Stimulated activated memory B cell treated with anti-CD40 and anti-IgM and Interleukin-4, amounts not matched to agents 10 μg/mL and 1 μg/mL and 100 μg/mL, for 72 hours (primary cell): ENCODE measurements at places on chromosomes 4 and X.

DNA sequence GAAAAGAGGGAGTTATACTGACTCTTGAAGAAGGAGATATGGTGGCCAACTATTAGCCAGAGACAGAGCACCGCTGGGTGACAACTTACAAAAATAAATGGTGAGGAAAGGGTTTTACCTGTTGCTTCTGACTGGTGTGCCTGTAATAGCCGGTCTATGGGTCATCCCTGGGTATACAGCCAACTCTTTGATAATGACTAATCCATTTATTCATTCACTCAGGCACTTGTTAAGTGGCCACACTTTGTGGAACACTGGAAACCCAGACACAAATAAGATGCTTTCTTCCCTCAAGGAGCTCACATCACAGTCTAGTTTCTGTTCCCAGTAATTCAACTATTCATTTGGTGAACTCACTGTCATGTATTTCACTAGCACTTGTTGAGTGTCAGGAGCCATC is 13.2 kb upstream of the CAPN6 start:
- ATAC-seq, result no peak

DNA sequence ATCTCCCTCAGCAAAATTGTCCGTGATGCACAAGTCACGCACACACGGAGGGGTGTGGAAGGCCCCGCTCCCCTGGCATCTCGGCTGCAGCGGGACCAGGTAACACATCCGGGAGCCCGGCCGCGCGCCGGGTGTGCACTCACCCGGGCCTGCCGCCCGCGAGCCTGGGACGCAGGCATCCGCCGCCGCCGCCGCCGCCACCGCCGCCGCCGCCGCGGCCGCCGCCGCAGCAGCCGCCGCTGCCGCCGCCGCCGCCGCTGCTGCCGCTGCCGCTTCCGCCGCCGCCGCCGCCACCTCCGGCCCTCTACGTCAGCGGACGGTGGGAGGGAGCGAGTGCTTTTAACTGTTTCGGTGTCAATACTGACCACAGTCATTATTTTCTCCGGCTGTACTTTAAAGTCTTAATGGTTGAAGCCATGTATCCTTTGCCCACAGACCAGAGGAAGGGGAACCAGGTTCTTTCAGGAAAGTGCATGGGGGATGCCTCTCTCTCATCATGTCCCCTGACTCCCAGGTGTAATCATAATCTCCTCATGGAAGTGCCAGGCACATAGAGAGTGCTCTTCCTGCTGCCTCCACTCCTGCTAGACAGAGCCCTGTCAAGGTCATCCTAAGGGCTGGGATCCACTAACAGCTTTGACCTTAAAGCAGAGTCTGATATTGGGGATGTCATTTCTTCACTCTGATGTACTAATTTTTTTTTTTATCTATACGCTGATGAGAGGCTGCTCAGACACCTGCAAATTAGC is 38.0 kb downstream of the MAGEE2 start:
- ATAC-seq, result peak; percentile 83

- ATAC-seq, result no peak
Observed at GRCh38 chr4:804804-805203, 21.1 kb downstream of the CPLX1 start.

GRCh38 chr4:41205854-41206460 is 8.4 kb downstream of the APBB2 start:
- no peak for ATAC-seq

DNA sequence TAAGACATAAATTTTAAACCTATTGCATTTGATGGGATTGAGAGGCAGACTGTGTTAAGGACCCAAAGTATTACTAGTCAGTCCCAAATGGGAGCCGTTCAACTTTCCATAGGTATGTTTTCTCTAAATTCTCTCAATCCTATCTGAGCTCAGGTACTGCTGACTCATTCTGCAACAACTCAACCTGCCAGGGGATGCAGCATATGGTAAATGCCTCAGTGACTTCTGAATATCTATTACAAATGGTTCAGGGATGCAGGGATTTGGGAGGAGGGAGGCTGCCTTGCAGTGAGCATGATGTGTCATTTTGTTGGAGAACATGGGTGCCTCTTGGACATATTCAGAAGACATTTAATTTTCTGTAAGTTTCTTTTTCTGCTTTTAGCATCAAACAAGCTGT is 97.3 kb downstream of the HDAC8 start:
- ATAC-seq, result no peak

- peak; percentile 87 for ATAC-seq
Observed at GRCh38 chr4:185734214-185734613, 77.8 kb downstream of the SORBS2 start.

DNA sequence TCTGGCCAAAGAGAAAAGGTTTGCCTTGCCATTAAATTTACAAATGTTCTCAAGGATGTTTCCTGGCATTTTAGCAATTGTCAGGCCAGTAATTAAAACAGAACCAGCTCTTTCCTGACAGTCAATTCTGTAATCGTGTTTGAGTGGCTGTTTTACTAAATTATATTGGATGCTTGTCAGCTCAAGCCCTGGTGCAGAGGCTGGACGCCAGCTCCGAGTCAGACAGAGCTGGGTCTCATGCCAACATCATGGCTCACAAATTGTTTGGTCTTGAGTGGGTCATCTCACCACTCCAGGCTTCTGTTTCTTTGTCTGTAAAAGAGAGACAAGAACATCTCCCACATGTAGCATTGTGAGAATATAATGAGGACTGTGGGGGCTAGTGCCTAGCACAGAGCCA is 190.3 kb upstream of the PSAPL1 start:
- no peak for ATAC-seq

DNA sequence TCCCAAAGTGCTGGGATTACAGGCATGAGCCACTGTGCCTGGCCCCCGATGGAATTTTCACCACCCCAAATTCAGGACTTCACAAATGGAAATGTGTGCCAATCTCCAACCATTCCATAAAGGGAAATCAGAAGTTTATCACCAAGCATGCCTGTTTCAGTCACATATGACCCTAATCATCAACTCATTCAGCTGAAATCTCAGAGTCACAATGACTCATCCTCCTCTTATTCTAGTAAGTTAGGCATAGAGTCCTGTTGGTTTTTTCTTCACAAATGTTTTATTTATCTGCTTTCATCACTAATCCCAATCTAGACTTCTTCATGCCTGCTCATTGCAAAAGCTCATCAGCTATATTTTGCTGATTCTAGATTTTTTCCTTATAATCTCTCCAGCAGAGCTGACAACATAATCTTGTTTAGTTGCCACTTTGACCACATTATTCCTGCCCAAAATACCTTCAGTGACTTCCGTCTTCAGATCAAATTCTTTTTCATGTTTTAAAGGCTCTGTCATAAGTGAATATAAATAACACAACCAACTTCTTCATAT is 83.3 kb downstream of the SLC7A11 start:
- no peak for ATAC-seq

DNA sequence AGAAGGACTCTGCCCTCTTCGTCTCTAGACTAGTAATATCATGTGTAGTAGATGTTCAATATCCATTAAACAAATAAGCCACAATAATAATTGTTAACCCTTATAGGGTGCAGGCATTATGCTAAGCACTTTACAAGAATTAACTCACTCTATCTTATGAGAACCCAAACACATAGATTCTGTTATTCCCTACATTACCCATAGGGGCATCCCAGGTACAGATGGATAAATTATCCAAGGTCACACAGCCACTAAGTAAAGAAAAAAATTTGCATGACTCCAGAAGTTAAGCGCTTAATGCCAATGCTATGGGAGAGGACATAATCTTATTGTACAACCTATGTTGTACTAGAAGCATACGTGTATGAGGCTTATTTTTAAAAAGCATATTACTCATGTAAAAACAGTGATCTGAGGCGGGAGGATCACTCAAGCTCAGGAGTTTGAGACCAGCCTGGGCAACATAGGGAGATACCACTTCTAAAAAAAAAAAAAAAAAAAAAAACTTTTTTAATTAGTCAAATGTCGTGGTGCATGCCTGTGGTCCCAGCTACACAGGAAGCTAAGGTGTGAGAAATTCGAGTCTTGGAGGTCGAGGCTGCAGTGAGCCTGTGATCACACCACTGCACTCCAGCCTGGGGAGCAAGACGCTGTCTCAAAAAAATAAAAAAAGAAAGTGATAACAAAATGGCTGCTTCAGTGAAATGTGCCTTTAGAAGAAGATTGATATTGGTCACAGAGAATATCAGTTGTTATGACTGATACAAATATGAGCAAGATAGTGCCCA is 13.6 kb downstream of the LDB2 start:
- no peak for ATAC-seq

DNA sequence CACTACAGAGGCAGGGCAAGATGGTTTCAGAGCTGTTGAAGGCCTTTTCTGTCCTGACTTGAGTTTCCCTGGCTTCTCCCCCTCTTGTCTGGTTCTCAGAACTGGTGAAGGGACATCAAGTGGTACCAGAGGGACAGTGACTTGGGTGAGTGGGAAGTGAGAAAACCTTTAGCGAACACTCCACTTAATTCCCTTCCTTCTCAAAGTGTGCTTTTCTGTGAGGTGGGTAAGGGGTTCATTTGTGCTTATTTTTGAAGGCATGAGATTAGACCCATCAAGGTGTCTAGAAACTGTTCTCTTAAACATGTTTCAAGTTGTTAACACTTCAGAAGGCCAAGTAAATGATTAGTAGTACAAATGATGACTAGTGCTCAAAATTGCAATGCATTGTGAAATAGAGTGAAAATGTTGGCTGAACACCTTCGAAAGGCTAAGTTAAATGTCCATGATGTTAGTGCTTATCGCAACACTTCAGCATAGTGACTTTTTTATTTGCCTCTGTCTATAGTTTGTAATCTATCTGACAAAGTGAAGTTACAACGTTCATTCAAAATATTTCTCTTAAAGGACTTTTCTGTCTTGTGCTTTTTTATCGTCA is 2.8 kb downstream of the AREG start:
- no peak for ATAC-seq

GRCh38 chrX:20513185-20513584 is 246.5 kb upstream of the RPS6KA3 start:
- no peak for ATAC-seq

- no peak for ATAC-seq
Observed at GRCh38 chr4:177555007-177555574, 112.9 kb upstream of the AGA start.

DNA sequence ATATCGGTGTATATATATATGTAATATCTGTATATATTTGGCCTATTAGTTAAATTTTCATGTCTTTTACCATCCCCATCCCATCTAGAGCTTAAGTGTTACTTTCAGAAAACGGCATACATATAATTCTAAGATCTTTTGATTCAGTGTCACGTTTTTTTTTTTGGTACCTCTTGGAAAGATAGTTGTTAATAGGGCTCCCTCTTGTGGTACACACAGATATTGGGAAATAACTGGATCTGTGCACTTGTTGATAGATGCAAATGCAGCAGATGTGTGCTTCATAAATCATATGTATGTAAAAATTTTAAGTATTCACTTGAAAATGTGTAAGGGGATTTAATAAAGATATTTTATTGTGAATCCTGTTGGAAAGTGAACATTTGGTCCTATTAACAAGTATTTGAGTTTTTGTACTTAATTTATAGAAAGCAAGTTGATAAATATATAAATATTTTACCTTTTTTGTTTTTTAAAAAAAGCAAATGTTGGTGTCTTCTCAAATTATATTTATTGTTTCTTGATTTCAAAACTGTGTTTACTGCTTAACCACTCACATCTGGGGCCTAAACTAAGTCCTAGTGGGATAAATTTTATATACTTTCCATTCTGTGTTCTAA is 74.7 kb downstream of the PAQR3 start:
- ATAC-seq, result no peak

DNA sequence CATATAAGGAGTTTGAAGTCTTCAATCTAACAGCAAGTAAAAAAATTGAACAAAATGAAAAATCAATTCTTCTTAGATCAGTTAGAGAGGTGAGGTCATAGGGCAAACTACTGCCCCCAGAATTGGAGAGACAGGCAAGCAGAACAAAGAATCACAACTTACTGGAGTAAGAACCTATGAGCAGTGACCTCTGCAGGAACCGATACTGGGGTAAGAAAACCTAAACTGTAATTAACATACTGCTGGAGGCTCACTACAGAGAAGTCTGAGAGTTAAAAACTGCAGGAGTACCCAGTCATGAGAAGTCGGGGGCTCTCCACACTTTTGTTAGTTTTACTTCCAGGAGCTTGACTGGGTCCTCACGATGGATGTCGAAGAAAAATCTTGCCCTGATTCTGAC is 16.0 kb downstream of the CLDN22 start:
- ATAC-seq, result no peak

- ATAC-seq, result no peak
Observed at GRCh38 chr4:57287687-57288604, 177.8 kb upstream of the IGFBP7 start.

DNA sequence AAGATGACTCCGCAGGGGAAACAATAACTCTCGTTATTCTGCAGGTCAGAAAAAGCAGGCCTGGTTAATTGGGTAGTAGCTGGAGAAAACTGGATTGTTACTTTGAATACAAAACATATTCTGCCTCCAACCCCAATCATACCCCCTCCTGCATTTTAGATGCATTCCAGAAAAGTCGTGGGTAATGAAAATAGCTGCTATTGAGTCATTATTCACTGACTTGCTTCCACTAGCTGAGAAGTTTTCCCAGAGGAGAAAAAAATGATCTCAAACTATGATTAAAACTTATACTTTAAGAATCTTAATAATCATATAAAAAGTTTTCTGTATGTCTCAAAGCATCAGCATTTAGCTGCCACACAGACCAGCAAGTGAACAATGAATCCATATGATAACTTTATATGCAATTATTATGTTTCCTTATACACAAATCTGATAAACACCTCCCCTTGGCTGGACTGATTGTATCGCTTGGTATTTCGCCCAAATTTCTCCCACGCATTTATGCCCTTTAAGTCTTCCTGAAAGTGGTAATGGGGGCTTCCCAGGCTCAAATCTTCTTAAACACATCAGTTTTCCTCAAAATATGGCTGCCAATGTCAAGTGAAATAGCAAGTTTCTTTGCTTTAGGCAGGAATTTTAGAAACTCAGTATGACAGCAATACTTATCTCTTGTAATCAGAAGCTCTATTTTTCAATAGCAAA is 181.0 kb downstream of the LDB2 start:
- no peak for ATAC-seq

- ATAC-seq, result peak; percentile 16
Observed at GRCh38 chr4:109131559-109131958, 170.9 kb downstream of the COL25A1 start.

DNA sequence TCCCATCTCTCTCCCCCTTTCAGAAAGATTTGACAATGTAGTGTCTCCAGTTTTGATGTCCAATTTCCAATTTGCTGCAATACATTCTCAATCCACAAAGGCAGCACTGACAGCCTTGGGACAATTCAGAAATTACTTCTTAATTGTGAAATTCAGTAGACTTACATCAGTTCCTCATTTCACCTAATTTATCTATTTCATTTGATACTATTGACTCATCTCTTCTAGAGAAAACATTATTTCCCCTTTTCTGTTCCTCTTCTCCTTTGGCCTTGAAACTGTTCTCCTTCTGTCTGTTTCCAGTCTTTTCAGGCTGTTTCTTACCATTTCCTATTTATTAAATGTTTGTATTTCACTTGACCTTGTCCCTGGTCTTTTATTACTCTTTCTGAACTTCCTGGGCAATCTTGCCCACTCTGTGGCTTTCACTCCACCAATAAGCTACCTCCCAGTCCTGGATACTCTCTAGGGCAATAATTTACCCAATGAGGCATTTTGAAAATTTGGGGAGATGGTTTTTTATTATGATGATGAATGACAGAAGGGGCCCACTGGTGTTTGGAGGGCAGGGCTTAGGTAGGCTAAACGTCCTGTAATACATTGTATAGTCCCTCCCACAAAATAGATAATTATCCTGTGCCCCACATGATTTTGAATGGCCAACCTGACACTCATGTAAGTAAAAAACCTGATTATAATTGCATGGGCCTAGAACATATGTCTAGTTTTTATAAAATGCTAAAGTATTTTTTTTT is 498.0 kb upstream of the BOD1L1 start:
- ATAC-seq, result peak; percentile 93
